Upper lobe of right lung (tissue), 1 donor: ENCODE measurements at places on chromosomes 4 and X. TPM values are rescaled to one million over a fixed set of nuclear protein-coding genes. Genes with fewer than 3 reads are reported as not detected.

SCML2 gene
- total RNA-seq = 0.81 TPM

CT45A5 gene
- 1.2 TPM for total RNA-seq

PASD1 gene
- total RNA-seq = not detected

LPAR4 gene
- not detected for total RNA-seq

KLKB1 gene
- total RNA-seq = 1.5 TPM

P2RY8 gene
- total RNA-seq = 3.1 TPM

TMPRSS11A gene
- not detected for total RNA-seq

DNA sequence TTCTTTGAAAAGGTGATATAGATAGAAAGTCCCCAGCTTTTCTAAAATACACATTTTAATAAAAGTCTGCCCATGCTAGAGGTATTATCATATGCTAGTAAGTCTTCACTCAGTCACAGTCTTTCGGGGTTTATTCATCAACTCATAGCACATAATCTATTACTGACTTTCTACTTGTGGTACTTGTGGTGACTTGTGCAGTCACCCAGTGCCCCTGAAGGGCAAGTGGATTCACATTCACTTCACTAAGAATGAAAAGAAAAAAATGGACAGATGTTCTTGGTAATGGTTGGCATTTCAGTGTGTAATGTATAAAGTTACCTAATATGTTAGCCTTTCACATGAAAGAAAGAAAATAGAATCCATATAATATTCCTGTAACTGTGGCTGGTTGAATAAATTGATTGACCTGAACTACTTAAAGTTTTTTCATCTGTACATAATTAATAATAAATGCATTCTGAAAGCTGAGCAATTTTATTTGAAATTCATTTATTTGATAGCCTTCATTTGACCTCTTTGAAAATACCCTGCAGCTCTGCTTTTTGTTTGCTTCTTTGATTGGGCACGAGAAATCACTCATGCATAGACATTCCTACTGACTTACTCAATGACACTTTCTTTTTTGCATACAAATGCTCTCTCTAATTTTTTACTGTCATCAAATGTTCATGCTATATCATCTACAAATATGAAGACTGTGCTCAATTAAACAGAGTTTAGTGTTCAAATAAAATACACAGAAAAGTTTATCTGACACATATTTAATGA, 39.5 kb upstream of the ZNF330 start:
- H3K36me3 ChIP-seq = no peaks in the 10 kb centered on the region
- DNase-seq = no peak
- no peak overlapping the region for H3K4me3 ChIP-seq
- no peak overlapping the region for H3K27ac ChIP-seq

GRCh38 chrX:24877854-24878650, 137.7 kb downstream of the ARX start:
- H3K4me3 ChIP-seq = no peak overlapping the region
- no peaks in the 10 kb centered on the region for H3K4me1 ChIP-seq
- H3K36me3 ChIP-seq = no peaks in the 10 kb centered on the region

DNA sequence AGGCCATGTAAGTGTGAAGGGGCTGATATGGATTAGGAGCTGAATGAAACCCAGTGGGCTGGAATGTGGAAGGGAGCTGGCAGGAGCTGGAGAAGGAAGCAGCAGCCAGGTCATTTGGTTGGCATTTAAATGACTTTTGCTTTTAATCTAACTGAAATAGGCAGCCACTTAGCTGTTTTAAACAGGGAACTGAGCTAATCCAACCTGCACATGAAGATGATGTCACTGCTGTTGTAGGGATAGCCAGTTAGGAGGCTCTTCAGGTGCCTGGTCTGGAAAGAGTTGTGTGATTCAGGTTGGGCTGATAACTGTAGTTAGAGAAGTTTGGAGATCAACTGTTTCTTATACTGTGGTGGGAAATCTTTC, 122.4 kb downstream of the PALLD start:
- no peak overlapping the region for H3K4me3 ChIP-seq
- no peaks in the 10 kb centered on the region for H3K27me3 ChIP-seq
- H3K36me3 ChIP-seq = no peaks in the 10 kb centered on the region

- H3K4me3 ChIP-seq = no peak overlapping the region
- no peak for DNase-seq
- H3K27me3 ChIP-seq = no peaks in the 10 kb centered on the region
- no peak overlapping the region for H3K27ac ChIP-seq
- H3K4me1 ChIP-seq = no peaks in the 10 kb centered on the region
These were observed 1450.3 kb downstream of the STIM2 start for GRCh38 chr4:28310926-28311325.

DNA sequence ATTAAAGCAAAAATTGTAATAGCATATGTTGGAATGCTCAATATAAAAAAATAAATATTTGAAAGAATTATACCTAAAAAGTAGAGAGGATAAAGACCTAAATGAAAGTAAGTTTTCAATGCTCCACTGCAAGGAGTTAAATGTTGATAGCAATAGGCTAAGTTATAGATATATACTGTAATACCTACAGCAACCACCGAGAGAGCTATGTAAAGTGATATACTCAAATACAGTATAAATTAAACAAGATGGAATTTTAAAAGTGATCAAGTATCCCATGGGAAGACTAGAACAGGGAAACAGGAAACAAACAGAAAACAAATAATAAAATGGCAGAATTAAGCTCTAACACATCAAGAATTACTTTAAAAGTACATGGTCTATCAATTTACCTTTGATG, 73.9 kb downstream of the CASP3 start:
- no peak overlapping the region for H3K4me3 ChIP-seq
- H3K36me3 ChIP-seq = no peaks in the 10 kb centered on the region
- no peak overlapping the region for H3K27ac ChIP-seq
- no peak for DNase-seq

GRCh38 chrX:54785901-54786300, 12.2 kb downstream of the ITIH6 start:
- no peak overlapping the region for H3K4me3 ChIP-seq
- H3K27me3 ChIP-seq = no peaks in the 10 kb centered on the region
- no peak overlapping the region for H3K27ac ChIP-seq
- H3K4me1 ChIP-seq = no peaks in the 10 kb centered on the region

DNA sequence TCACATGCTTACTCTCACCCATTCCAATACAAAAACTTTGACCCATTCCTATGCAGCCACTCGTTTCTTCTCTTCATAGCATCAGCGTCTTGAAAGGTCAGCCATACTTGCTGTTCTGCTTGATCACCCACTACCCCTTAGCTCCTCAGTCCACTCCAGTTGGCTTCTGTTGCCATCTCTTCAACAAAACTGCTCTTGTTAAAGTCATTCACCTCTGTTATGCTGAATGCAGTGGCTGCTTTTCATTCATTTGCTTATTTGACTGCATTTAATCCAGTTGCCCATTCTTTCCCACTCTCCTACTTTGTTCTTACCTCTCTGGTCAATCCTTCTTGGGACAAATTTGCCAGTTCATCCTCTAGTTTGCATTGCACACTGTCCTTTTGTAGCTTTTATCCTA, 24.9 kb downstream of the CEP135 start:
- H3K27me3 ChIP-seq = no peaks in the 10 kb centered on the region
- peaks cover 8% of the 10 kb centered on the region for H3K36me3 ChIP-seq
- H3K4me1 ChIP-seq = no peaks in the 10 kb centered on the region
- H3K27ac ChIP-seq = no peak overlapping the region
- no peak for DNase-seq
- H3K4me3 ChIP-seq = no peak overlapping the region

- H3K27ac ChIP-seq = no peak overlapping the region
- H3K4me3 ChIP-seq = no peak overlapping the region
- peaks cover 11% of the 10 kb centered on the region for H3K4me1 ChIP-seq
- no peaks in the 10 kb centered on the region for H3K36me3 ChIP-seq
These were observed 98.6 kb downstream of the PDLIM5 start for GRCh38 chr4:94550352-94550751.
